GM12864 (cell line): ENCODE measurements at places on chromosomes 7 and 10.

GRCh38 chr10:118470470-118470869 lies 125.0 kb downstream of the PRLHR start:
- DNase-seq = no peak

DNA sequence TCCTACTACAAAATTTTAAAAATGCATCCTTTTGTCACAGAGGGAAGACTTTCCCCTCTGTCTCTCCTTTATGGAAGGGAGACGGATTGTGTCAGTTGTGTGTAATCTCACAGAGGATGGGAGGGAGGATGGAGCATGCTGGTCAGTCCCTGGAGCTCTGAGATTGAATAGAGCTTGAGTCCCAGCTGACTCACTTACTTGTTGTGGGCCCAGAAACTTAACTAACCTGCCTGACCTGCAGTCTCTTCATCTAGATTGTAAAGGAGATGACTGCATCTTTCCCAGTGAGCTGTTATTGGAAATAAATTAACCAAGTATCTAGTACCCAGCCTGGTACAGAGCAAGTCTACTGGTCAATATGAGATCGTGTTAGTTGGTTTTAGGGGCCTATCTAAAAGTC lies 77.9 kb upstream of the ADO start:
- DNase-seq = no peak

DNA sequence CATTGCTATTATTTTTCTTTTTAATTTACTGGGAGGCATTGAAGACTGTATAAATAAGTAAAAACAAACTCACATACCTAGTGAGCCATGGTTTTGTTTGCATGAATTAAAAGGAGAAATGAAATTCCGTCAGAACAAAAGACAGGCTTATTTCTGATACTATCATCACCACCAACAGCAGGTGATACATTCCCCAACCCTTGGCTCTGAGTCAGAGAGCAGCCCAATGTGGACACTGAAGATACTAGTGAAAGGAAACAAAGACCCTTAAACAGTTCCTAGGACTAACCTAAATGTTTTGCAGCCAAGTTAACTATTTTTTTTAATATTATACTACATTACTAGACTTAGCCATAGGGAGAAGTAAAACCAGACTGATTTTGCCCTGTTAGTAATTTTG lies 31.6 kb downstream of the CHRM2 start:
- no peak for DNase-seq

DNA sequence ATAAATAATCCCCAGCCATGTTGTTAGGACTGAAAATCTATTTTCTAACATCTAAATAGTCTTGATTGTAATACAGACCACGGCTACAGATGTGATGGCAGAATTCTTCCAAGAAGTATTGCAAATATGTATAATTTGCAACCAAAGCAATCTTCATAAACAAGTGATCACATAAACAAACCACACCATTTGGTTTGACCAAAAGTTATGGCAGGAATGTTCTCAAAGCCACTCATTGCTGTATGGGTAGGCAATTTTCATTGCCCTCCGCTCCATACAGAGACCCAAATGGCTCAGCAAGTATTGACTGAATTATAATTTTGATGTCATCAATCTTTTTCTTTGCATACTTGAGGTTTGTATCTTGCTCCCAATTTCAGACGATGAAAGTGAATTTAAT lies 19.0 kb upstream of the RHOBTB1 start:
- DNase-seq = no peak

DNA sequence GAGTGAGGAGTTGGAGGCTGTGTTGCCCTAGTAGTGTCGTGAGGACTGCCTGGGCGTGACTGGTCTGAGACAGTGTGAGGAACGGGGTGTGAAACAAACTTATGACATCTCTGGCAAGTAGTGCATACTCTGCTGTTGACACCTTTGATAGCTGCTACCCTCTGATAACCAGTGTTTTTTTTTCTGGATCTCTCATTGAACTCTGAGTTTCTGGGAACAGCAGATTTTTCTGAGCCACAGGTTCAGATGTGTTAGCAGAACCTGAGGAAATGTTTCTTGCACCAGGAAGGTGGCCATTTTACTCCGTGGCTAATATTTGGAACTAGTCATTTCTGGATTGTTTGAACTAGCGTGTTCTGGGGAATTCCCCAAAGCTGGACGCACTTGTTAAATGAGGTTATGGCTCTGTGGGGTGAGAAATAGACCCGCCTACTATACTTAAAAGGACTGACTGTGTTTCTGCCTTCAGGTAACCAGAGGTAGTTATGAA lies 52.9 kb downstream of the AUTS2 start:
- peak; percentile 60 for DNase-seq
